ELF-1 (cell line): ENCODE measurements at places on chromosomes 5 and 9.

- peak; percentile 48 for DNase-seq
These were observed 144.6 kb downstream of the CETN3 start for GRCh38 chr5:90264689-90265544.

DNA sequence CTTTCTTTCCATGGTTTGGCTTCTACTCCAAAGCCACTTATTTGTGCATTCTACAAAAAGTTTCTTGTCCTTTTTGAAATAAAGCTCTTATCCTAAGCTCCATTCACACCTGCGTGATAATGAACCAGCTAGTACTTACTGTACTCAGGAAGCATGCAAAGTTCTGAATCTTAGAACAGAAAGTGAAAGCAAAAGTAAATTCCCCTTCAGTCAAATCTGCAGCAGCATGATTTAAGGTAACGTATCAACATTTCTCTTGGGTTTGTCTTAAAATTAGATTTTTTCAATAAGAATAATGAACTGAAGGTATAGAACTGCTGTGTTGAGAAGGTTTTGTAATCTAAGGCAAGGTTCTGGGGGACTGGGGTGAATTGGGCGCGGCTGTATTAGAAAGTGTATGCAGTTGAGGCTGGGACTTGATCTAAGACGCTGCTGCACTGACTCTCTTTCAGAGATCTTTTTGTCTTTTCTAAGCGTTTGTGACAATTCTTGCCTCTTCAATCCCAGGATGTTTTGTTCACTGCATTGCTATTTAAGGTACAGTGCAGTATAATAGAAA lies at the start of gene ERAP2:
Gene ERAP2, plus strand, starts transcription at position 209 of the 559 bp plus-strand sequence. CDS start 3,186 bp downstream, outside the sequence.
- no peak for DNase-seq

DNA sequence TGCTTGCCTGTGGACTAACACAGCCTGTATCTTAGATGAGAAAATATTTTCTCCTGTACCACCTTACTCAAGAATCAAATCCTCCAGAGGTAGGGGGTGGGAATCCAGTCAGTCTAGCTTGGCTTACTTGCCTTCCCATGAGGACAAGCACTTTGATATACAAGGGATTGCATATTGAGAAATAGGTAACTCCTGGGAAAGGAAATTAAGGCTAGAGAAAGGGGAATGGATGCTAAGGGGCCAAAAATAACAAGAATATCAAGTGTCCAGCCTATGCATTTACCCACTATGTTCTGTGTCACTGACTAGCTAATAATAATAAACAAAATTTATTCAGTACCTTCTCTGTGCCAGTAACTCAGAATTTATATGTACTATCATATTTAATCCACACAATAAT lies 21.4 kb upstream of the SNX2 start:
- DNase-seq: no peak

DNA sequence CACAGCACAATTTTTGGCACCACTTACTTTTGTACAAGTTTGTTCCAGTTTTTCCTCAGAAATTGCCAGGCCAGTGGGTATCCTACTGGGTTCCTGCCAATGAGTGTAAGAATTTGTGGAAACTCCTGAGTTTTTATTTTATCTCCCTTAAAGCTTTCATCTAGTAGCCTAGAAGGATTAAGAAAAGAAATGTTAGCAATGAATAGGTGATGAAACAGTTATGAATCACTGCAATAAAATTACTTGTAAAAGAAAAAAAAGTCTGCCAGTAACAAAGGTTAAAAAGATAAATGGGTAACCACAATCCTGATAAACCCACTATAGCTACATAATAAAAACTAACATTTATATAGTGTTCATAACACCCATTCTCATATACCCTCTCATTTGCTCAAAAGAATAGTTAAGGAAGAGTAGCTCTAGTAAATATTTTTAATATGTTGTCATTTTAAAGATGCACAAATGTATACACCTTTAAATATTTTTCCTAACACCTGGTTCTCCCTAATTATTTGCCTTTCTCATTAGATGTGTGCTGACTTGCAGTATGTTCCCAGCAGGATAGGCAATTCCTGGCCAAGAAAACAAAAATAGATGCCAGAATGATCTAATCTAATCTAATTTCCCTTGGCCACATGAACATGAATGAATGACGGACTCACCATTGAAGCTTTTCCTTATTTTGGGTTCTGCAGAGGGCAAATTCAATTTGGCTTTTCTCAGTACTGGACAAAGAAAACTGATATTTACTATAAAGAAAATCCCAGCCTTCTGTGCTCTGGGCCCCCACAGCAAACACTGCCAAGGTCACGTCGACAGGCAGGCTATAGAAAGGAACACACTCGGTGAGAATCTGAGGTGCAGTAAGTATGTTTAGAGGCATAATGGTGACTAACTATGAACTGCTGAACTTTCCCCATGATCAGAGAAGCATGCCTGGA lies 26.4 kb downstream of the ERAP1 start:
- no peak for DNase-seq

GRCh38 chr5:25481463-25481862 lies 836.7 kb upstream of the CDH10 start:
- DNase-seq: no peak

- DNase-seq: no peak
These were observed 35.4 kb upstream of the TGFBR1 start for GRCh38 chr9:99069546-99069945.

DNA sequence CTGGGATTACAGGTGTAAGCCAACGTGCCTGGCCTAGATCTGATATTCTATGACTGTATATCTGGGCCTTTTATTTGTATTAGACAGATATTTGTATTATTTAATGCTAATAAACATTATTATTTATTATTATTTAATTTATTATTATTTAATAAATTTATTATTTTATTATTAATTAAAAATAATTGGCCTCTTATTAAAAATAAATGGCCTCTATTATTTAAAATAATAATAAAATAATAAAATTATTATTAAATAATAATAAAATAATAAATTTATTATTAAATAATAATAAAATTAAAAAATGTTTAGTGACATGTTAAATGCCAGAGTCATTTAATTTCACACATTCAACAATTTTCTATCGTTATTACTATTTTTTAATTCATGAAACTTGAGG lies 9.8 kb upstream of the COL15A1 start:
- DNase-seq: no peak
